ENCODE measurements at places on chromosomes 7 and 10.

DNA sequence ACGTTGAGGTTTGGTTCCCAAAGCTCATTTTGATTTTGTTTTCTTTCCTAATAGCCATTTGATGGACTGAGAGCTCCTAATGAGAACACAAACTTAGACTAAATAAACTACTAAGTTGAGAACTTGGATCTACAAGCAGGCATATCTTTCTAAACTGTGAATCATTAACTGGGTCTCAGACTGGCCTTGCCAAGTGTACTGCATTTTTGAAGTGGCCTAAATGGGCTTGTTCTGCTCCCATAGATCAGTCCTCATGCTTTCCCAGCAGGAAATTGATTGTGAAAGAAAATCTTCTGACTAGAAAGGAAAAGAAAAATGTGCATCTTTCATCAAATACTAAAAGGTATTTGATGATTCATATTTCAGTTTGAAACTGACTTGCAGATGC lies 46.7 kb upstream of the RBM33 start:
- DNase-seq, result no peak

DNA sequence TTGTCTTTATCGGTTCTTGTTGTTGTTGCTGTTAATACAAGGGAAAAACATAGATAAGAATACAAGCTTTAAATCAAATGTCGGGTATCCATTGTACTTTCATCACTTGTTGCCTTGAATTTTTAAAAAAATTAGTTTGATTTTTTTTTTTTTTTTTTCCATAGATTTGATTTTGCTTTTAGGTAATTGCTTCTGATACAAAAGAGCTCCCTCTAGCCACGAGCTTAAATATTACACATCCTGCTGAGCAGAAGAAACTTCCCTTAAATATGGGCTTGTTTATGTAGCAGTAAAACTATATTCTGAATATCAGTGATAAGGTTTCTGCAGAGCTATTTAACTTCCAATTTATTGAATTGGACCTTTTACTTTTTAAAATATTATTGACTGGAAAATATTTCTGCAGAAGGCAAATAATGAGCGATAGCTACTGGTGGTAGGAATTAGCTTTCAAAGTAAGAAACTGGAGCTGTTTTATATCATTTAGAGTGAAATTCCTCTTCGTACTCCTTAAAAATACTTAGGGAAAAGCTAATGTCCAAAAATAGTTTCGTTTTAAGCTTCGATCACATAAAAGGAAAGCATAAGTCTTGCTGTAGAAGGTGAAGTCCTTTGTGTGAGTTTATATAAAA lies 216.9 kb downstream of the POLR1F start:
- no peak for DNase-seq

- no peak for DNase-seq
Measured at GRCh38 chr10:103124420-103125096, 68.5 kb downstream of the NT5C2 start.

DNA sequence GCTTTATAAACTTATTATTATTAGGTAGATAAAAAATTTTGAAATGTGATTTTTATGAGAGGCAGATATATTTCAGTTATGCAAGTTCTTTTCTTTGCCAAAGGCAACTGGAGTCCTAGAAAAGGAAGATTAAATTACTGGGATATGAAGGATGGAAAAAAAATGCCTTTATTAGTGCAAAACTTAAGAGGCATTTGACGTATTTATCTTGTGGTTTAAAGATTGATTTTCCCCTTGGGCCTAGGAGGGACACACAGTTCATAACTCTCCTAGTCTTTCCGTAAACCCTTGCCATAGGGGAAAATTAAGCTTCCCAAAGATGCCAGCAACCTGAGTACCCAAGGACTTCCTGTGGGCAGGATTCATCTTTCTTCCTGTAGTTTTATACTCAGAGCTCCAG lies 3.1 kb upstream of the STEAP4 start:
- DNase-seq, result no peak

DNA sequence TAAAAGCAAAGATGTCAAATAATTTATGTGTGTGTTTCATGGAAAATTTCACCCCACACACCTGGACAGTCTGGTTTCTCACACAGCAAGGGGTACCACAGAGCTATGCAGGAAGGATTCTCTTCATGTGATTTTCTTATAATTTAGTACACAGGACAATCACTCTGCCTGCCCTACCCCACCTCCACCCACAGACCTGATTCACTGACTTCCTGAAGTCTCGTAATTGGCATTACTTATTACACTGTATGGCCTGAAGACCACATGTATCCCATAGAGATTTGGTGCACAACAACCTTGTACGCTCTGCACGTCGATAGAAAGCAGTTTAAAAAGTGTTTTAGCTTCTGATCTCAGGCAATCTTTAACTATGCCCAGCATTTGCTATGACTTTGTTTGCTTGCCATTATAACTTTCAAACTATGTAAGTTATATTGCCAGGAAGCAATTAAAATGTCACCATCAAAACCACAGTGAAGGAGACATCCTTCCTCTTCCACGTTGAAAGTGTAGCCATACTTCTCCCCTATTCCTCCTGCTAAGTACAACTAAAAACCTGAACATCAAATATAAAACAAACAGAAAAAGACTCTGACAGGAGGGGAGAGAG lies 279.4 kb upstream of the IMMP2L start:
- DNase-seq, result no peak

GRCh38 chr10:25280573-25280972 lies 105.8 kb downstream of the GPR158 start:
- no peak for DNase-seq

- no peak for DNase-seq
Measured at GRCh38 chr10:51389415-51390321, 309.7 kb downstream of the CSTF2T start.

- no peak for DNase-seq
Measured at GRCh38 chr7:10588084-10588483, 385.6 kb upstream of the PHF14 start.

DNA sequence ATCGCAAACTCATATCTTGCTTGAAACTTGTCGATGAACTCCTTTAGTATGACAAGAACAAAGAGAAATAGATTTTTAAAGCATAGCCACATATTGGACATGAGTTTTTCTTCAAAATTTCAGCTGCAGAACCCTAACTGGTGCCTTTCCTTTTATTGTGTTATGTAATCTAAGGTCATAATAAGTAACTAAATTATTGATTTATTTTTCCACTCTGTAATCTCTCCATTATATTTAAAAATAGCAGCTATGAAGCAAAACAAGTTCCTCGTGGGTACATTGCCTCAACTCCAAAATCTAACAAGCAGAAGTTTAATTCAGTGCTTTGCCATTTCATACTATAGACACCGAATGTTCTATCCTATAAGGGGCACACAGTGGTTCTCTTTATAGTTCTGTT lies 159.2 kb upstream of the PRSS1 start:
- DNase-seq, result no peak

DNA sequence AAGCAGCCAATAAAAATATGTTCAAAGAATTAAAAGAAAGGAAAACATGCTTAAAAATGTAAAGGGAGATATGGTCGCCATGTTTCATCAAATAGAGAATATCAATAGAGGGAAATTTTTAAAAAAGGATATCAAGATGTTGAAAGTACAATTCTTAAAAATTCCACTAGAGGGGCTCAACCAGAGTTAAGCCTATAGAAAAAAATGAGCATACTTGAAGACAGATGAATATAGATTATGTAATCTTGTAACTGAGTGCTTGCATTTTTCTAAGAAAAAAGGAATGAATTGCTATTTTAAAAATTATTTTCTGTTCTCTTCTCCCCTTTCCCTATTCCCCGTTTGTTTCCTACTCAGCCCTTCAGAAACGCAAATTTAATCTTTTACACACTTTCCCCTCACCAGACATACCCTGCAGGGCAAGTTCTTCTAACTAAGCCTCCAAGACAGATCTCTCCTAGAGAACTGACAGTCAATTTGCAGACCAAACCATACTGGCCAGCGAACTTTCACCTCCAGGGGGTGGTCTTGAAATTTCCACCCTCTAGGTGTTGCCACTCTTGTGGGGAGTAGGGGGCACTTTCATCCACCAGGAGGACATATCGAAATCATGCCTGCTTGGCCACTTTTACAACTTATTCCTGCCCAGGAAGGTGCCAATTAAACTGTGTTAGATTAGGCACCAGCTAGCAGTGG lies 67.7 kb downstream of the NSUN6 start:
- DNase-seq, result no peak

GRCh38 chr7:149720372-149721083 lies 52.9 kb downstream of the ZNF467 start:
- DNase-seq, result no peak

Measured in NCI-H1417 treated with DMSO at 0.1 percent for 48 hours (cell line).